ENCODE measurements at places on chromosomes 1 and 21. TPM values are rescaled to one million over a fixed set of nuclear protein-coding genes. Genes with fewer than 3 reads are reported as not detected.

- no peak for DNase-seq
Observed at GRCh38 chr21:41763996-41764395, 2.9 kb downstream of the RIPK4 start.

DNA sequence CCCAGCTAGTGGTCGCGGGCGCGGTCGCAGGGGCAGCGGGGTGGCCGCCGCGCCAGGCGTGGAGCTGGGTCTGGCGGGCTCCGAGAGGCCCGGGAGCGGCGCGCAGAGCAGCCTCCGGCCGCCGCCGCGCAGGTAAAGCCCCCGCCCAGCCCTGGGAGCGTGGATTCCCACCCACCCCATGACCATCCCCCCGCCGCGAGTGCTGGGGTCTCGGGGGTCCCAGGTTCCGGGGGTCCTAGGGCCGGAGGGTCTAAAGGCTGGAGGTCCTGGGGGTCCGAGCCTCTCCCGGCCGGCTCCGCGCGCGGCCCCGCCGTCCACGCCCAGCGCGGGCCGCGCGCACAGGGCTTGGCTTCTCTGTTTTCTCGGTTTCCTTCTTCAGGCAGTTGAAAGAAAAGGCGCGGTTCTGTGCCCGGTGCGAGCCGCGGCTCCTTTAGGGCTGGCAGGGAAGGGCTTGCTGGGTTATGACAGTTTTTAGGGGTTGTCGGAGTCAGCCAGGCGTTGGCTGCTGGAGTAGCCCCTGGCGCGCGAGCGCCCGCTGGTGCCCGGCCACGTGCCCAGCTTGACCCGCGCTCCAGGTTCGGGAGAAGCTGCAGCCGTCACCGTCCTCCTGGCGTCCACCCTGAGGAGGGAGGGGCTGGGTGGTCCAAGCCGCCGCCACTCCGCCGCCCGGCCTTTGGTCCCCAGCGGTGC lies 359 bp downstream of the LRRC3 start:
- peak; percentile 43 for DNase-seq

DNA sequence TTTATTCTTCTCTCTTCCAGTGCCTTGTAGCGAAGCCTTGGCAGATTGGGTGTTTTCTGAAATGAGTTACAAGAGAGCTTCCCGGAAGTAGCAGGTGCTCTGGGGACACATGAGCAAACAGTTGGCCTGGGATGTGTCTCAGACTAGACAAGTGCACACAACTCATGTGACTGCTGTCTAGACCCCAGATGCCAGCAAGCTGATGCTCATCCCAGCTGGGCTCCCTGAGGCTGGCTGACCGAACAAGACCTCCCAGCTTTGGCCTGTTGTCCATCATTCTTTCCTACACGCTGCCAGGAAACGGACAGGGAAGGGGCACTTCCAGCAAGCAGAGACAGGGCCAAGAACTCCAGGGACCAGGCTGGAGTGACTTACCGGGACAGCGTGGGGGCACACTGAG lies 18.7 kb upstream of the CSF1 start:
- DNase-seq: no peak

DNA sequence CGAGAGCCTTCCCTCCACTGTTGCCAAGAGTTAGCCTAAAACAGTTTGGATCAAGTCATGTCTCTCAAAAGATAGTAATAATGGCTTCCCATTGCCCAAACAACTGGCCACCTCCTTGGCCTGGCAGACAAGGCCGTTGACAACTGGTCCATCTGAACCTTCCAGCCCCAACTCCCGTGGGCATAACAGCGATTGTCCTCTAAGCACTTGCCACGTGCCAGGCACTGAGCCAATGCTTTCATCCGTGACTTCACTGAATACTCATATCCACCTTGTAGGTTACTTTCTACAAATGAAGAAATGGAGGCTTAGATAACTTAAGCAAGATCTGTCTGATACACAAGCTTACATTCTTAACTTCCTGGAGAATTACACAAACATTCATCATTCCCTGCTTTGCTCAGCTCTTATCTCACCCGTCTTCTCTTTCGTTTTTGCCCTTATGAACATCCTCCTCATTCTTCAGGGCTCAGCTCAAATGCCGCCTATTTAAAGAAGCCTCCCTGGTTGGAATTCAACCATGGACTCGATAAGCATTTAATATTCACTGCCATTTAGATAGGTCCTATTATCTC lies 106.4 kb downstream of the KCND3 start:
- DNase-seq: no peak

DNA sequence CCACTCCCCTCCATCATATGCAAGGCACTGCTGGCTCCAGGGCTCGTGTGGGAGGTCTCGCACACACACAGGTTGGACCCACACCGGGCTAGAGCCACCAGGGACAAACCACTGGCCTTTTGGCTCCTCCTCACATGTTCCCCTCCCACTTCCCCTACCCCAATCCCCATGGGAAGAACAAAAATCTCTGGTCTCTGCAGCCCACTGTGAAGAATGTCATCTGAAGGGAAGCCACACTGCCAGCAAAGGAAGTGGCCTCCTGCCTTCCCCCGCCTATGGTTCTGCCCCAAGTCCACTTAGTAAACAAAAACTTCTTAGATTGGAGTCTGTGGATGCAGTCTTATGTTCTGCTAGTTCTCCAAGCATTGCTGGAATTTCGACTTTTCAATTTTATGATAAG lies 24.2 kb downstream of the OLFML3 start:
- DNase-seq: no peak

DNA sequence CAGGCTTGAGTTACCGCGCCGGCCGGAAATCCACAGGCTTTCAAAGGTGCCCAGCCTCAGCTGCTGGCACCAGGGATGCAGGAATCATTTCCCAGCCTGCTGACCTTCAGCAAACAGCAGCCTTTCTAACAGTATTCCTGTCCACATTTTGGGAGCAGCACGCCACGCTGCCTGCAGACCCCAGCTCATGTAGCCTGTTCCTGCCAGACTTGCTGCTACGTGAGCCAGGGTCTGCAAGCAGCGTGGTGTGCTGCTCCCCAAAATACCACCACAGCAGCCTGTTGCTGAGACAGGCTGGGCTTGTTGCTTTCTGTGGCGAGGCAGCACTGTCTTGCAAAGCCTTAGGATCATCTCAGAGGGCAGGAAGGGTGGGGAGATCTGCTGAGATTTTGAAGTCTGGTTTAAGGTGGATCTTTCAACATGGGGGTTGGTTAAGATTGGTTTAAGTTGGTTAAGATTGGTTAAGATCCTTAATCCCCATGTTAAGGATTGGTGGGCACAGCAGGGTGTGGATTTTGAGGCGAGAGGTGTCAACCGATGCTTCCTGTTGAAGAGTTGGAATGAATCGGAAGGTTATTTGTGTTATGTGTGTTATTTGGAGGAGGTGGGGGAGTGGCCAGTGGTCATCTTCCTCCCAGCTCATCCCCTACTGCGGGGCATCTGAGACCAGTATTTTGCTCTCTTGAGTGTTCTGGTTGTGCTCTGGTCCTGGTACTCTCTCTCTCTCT lies 12.9 kb downstream of the FAAH start:
- DNase-seq: no peak

- no peak for DNase-seq
Observed at GRCh38 chr1:169670836-169671235, 40.6 kb downstream of the SELL start.

DNA sequence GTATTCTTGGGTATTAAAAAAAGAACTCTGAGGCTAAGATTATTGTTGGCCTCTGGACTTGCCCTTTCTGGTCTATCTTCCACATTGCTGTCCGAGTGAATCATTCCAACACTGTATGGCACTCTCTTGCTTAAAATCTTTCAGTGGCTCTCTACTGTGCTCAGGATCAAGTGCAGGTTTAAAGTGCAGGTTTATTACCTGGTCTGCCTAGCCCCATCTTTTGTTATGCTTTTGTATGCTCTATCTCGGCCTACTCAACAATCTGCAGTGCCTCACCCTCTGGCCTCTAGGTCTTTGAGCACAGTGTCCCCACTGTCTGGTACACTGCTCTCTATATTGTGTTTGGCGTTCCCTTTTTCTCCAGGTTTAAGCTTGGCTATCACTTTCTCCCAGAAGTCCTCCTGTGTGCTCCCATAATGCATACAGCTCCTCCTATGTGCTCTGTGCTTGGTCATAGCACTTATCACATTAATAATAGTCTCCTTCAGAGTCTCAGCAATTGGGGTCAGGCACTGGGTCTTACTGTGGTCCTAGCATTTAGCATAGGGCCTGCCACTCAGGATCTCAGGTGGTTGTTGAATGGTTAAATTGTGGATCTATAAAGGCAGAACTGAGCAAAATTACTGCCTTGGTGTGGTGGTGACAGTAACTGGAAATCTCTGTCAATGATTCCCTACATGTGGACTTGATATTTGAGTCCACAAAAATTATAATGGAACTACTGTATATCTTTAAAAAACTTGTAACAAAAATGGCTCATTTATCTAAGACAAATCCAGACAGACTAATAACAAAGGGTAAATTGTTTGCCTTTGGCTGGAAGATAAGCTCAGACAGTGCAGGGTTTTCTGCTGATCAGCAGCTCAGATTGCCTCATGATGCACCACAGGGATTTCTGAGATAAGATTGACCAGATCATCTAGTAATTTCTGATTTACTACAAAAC lies 10.6 kb upstream of the LDLRAD1 start:
- no peak for DNase-seq

GRCh38 chr1:202161151-202162046 lies 997 bp upstream of the PTPN7 start:
- peak; percentile 28 for DNase-seq

- no peak for DNase-seq
Observed at GRCh38 chr1:30687886-30688285, 35.5 kb downstream of the MATN1 start.

DNA sequence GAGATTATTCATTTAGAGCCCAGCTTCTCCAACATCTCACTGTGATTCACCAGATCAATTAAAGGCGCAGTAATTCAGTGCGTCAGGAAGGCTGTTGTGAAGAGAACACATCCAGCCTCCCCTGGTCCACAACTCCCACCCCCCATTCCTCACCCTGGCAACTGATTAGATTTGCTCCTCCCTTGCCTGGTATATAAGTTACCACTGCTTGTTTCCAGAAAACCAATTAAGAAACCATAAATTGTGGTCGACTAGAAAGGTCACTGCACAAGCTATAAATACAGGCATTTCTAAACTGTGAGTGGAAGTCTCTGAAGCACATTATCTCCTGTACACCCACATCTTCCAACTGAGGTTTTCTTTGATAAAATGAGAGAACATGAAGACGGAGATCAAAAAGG lies 41.9 kb downstream of the FAM163A start:
- DNase-seq: no peak

DNA sequence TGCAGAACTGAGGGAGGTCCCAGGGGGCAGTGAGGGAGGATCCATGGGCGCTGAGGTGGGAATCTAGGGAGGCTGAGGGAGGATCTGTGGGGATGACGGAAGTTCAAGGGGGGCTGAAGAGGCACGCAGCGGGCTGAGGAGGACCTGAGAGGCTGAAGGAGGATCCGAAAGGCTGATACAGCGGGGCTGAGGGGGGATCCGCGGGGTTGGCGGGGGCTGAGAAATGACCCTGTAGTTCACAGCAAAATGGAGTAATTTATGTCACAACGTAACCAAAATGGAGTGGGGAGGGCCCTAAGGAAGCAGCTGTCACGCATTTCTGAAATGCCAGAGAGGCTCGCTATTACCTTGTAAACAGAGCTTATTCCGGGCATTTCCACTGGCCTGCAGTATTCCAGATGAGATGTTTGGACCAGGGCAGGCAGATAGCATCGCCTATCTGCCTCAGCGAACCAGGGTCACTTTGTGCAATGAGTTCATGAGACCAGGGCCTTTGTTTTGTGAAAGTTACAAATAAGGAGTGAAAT lies 926 bp upstream of the MRPL55 start:
- DNase-seq: no peak

DNA sequence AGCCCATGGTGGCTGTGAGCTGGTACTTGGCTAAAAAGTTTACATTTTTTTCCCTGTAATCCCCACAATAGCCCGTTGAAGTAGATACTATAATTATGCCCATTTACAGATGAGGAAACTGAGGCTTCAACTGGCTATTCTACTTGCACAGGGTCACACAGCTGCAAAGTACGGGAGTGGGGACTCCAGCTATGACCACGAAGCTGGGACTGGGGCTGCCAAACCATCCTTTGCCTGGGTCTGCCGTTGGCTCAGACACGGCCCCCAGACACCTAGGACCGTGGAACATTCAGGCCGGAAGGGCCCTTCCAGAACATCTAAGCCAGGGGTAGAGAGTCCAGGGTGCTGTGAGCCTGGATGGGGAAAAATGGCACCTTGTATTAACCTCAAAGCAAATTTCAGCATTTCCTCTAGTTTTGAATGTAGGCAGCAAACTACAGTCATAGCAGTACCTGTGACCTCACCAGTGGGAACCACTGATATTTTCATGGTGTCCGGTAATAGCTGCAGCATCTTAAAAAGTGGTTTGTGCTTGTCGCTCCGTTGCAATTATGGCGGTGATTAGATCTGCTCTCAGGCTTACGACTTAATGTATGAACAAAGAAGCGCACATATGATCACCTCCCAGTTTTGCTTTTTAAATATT lies 4.3 kb downstream of the TP73 start:
- DNase-seq: peak; percentile 39

DNA sequence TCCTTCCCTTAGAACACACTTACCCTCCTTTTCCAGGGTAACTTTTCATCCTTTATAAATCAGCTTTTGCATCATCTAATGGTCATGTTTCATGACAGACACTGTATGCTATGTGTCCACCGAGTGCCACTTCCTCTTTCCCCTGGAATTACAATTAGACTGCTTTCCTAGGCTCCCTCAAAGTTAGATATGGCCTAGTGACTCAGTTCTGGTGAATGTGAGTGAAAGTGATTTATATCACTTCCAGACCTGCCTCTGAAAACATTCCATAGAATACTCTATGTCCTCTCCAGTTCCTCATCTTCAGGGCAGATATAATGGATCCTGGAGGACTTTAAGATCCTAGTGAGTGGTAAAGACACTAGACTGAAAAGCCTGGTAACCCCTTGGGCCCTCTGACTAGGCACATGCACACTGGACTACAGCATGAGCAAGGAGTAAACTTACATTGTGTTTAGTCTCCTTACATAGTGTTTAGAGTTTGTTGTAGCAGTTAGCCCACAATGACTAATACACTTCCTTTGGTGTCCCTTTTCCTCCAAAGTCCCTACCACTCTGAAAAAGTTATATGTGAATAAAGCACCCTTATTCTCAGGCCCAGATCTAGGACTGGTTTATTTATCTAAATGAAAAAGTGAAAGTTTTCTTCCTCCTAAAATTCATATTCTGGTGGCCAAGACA lies 59.3 kb downstream of the GPR88 start:
- no peak for DNase-seq

DNA sequence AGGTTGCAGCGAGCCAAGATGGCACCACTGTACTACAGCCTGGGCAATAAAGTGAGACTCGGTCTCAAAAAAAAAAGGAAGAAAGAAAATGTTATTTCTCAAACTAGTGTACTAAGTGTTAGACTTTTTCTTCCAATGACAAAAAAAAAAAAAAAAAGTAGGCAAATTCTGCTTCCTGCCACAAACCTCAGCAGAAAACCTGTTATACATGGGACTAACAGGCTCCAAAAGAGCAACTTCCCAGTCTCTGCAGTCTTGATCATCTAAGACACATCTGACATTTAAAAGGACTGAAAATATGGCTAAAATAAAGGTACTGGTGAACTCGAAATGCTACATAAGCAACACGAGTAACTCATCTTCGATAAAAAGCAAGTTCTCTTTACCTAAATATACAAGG lies 59.6 kb downstream of the HSF2BP start:
- DNase-seq: no peak

Gene OR2L2
- 0.29 TPM for total RNA-seq

Gene NCF2
- total RNA-seq: 22.6 TPM

Gene GPR37L1
- not detected for total RNA-seq

Gene TNNT2
- not detected for total RNA-seq

Gene CELA2B
- total RNA-seq: not detected

Gene KRTAP11-1
- total RNA-seq: not detected

Gene SLC2A5
- not detected for total RNA-seq
